ENCODE measurements at places on chromosomes 6 and 20. TPM values are rescaled to one million over a fixed set of nuclear protein-coding genes. Genes with fewer than 3 reads are reported as not detected.

OR2J3 gene
- not detected for polyA plus RNA-seq

HS3ST5 gene
- 0.73 TPM for polyA plus RNA-seq

GSTA4 gene
- polyA plus RNA-seq: 61.4 TPM

BCAS1 gene
- polyA plus RNA-seq: 5.4 TPM

NOX3 gene
- polyA plus RNA-seq: not detected
